T-helper 2 cell treated with Interferon-gamma antibody and Interleukin-4, amounts not matched to agents 5 μg/mL and 100 μg/mL, for 36 hours (primary cell): ENCODE measurements at places on chromosomes 2 and 18.

- no peaks in the 10 kb centered on the region for H3K36me3 ChIP-seq
- DNase-seq, result no peak
- H3K4me1 ChIP-seq, result no peaks in the 10 kb centered on the region
- H3K27ac ChIP-seq, result no peak overlapping the region
- H3K4me3 ChIP-seq, result no peak overlapping the region
Measured at GRCh38 chr2:75221862-75222261, 22.5 kb upstream of the TACR1 start.

GRCh38 chr2:164522561-164522981 is 98.7 kb downstream of the GRB14 start:
- no peak overlapping the region for H3K27ac ChIP-seq
- H3K4me1 ChIP-seq, result no peaks in the 10 kb centered on the region
- H3K36me3 ChIP-seq, result no peaks in the 10 kb centered on the region
- DNase-seq, result no peak

GRCh38 chr18:8095947-8096570 is 513.2 kb upstream of the RAB12 start:
- H3K27me3 ChIP-seq, result no peaks in the 10 kb centered on the region
- no peak for DNase-seq
- no peaks in the 10 kb centered on the region for H3K4me1 ChIP-seq
- H3K4me3 ChIP-seq, result no peak overlapping the region

DNA sequence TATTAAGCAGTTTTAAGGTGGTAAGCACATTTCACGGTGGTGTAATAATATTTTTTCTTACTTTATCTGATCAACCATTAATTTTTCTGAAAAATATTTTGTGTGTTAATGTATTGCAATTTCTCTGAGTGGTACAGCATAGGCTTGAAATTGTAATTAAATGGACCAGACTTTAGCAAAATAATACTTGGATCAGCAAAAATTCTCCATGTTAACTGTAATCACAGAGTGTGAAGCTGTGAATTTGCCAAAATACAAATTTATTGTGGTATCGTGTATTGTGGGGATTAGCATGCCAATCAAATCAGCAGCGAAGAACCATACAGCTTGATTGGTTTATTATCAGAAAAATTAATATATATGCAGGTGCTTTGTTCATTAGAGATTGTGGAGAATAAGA is 1088.9 kb upstream of the GYPC start:
- H3K27me3 ChIP-seq, result no peaks in the 10 kb centered on the region
- no peak overlapping the region for H3K4me3 ChIP-seq
- H3K36me3 ChIP-seq, result no peaks in the 10 kb centered on the region
- no peak overlapping the region for H3K27ac ChIP-seq
- no peak for DNase-seq

DNA sequence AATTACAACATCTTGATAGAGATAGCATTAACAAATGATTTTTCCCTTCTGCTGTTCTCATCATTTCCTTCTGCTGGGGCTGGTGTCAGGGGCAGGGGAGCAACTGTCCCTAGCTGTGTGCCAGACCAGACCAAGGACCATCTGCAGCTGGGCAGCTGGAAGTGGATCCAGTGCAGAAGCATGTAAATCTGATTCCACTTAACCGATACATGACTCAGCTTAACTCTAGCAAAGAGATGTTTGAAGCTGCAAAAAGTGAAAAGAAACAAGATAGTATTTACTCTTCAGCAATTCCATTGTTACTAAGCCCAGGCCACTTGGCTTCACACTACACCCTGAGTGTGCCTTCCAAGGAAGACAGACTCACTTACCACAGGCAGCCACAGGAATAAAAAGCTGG is 151.1 kb downstream of the GALNT1 start:
- no peak overlapping the region for H3K27ac ChIP-seq
- H3K4me1 ChIP-seq, result no peaks in the 10 kb centered on the region
- H3K4me3 ChIP-seq, result no peak overlapping the region
- H3K27me3 ChIP-seq, result peaks cover 5% of the 10 kb centered on the region
